ENCODE measurements at places on chromosomes 3 and 15.

DNA sequence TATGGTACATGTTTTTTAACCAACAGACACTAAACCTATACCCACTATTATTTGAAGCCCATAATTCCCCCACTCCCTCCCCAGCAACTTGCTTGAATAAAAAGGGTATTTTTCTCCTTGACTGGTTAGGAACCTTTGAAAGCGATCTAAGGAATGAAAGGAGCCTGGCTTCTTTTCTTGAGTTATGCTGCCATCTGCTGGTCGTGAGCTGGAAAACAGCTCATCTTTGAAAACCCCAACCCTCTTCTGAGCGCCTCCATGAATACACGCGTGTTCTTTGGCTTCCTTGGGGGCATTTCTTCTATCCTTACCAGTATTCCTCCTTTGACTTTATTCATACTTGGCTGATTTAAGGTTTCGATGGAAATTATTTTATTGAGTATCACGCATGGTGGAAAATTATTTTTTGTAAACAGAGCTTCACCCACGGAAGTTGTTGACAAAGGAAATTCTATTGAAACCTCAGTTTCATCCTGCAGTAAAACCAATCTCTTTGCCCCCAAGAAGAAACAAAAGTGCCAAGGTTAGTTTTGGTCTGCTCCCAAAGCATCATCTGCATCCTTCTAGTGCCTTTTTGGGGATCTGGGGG is 171.6 kb downstream of the SV2B start:
- peak; percentile 7 for DNase-seq

DNA sequence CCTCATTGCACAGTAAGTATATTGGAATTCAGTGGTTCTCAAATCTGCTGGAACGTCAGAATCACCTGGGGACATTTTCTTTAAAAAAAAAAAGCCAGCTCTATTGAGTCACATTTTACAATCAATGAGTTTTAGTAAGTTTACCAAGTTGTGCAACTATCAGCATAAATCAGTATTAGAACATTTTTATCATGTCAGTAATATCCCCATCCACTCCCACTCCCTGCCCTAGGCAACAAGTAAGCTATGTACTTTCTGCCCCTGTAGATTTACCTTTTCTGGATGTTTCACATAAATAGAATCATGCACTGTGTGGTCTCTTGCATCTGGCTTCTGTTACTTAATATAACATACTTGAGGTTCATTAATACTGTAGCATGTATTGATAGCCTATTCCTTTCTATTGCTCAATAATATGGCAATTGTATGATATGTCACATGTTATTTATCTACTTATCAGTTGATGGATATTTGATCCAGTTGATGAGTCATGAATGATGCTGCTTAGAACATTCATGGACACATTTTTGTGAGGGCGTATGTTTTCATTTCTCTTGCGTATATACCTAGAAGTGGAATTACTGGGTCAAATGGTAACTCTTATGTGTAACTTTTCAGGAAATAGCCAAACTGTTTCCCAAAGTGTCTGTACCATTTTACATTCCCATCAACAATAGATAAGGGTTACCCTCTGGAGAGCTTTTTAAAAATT is 180.5 kb downstream of the THSD4 start:
- peak; percentile 58 for DNase-seq

- no peak for DNase-seq
Observed at GRCh38 chr3:133227813-133228212, 172.0 kb upstream of the BFSP2 start.

DNA sequence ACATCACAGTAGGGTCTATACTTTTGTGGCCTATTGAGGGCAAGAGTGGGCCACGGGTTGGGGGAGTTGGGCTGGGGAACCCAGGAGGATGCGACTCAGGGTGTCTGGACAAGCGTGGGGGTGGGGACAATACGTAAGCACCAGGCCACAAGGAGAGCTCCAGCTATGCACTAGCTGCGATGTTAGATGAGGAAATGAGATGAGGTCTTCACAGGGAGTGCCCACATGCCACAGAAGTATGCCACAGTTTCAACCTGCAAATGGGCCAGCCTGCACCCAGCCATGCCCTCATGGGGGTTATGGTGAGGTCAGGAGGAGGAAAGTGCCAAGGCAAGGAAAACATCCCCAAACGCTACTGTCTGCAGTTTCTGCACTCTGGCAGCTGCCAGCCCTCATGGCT is 30.5 kb downstream of the CACNA2D2 start:
- no peak for DNase-seq

DNA sequence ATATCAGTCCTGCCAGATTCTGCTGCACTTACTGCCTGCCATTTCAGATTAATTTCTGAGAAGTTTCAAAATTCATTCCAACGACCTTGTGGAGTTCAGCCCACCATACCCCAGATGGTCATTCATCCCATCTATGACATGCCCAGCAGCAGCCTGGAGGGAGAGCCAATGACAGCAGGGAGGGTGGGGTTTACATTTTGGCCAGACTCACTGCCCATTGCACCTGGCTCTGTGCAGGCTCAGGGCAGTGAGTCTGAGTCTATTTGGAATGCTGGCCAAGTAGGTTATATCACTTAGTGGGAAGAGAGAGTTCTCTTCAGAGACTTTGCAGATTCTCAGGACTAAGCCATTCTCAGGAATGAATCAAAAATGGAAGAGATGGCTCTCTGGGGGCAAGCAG is 21.5 kb downstream of the SRPRB start:
- DNase-seq: no peak

DNA sequence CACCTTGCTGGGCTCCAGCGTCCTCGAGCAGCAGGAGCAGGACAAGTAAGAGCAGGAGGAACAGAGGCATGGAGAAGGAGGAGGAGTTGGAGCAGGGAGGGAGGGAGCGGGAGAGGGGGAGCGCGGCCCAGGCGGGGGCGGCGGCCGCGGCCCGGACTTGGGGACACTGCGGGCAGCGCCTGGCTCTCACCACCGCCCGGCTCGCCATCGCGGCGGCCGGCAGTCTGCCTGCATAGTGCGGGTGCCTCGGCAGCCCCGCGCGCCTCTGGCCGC is 440 bp downstream of the DCBLD2 start:
- no peak for DNase-seq

DNA sequence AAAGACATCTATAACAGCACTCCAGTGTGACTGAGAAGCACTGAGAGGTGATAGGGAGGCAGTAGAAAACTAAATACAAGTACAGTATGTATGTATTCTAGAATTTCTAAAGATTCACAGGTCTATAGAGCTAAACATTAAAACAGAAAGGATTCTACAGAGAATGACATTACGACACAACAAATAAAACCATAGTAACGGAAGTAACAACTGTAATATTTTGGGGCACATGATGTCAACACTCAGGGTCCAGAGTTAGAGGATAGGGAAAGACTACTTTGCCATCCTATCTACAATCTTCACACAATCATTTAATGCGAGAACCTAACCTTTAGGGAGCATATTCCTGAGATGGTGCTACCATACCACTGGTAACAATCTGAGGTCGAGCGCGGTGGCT is 13.6 kb downstream of the UBXN7 start:
- DNase-seq: no peak

GRCh38 chr3:139113993-139114375 is 69.3 kb upstream of the PRR23C start:
- no peak for DNase-seq
